Hematopoietic multipotent progenitor cell treated with erythropoietin and hydrocortisone succinate and interleukin-3 and kit ligand, for 6 days (in vitro differentiated cells): ENCODE measurements at places on chromosomes 2 and 18.

- no peak for DNase-seq
These were observed 47.2 kb downstream of the EML6 start for GRCh38 chr2:54770676-54771075.

DNA sequence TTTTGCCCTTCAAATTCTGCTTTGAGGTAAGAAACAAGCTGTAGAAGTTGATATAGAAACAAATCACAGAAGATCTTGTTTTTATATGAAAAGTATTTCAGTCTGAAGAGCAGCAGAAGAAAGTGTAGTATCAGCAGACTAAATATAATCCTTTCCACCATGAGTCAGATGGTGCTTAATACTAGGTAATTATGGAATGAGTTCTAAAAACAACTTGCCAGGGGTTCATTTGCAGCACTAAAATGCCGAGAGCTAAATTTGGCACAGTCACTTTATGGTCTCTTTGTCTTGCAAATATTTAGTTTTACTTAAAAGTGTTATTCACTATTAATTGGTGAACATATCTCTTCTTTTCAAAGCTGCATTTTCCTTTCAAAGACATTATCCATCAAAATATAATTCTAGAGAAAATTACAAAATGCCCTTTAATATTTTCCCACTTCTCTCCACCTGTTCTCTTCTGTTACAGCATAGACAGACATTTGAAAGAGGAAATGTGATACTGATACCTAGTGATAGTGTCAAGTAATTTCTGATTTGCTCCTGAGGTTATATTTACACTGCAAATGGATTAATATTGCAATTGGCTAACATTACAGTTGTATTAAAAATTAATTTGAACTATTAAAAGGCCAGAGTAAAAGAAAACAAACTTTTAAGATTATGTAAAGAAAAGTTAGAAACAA lies 5.3 kb downstream of the MYL1 start:
- DNase-seq, result no peak

DNA sequence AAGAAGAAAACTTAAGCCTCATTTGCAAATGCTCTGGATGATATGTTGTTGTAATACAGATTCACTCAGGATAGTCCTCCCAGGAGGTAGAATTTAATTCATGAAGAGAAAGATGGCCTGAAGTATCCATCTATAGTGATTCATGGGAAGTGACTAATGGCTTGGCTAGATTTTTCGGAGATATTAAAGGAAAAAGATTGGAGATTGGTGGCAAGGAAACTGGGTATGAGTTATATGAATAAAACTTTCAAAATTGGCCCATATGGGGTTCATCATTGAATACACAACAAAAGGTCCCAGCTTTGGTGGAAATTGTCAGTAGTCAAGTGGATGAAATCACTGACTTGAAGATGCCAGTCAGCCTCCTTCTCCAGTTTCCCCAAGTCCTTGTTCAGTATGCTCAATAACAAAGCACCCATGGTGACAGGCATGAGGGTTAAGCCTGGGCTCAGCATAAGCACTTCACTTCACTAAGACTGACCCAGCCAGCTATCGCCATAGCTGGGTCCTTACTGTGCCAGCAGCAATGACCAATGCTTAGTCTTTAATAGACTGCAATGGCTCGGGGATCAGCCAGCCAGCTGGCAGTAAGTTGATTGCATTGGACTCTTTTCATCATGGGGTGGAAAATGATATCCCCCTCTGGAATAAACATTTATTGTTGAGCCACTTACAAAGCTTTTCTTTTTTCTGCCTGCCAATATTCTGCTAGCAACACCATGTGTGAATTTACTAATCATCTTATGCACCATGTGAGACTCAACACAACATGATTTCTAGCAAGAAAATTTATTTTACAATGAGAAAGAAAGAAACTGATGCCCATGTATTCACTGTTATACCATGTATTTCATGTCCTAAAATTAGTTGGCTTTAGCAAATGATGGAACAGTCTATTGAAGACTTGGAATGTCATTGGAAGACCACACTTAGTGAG lies 176.6 kb upstream of the TACR1 start:
- DNase-seq, result no peak

DNA sequence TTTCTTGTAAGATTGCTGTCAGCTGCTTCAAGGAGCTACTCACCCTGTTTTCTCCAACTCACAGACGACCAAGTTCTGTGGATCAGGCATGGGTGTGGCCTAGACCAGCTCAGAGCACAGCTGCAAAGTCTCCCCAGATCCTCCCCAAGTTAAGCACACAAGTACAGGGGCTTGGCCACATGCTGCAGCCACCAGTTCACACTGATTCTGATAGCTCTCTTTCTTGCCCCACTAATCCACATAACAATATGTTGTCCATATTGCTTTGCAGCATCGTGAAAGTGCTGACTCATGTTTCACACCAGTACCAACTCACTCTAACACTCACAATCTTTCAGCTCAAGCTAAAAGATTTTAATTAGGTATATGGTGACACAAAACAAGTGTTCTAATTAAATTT lies 437.0 kb downstream of the PARD3B start:
- DNase-seq, result peak; percentile 64

GRCh38 chr2:205883965-205884364 lies 201.7 kb downstream of the NRP2 start:
- no peak for DNase-seq

- DNase-seq, result peak; percentile 47
These were observed 632 bp downstream of the AFTPH start for GRCh38 chr2:64524604-64525316.

DNA sequence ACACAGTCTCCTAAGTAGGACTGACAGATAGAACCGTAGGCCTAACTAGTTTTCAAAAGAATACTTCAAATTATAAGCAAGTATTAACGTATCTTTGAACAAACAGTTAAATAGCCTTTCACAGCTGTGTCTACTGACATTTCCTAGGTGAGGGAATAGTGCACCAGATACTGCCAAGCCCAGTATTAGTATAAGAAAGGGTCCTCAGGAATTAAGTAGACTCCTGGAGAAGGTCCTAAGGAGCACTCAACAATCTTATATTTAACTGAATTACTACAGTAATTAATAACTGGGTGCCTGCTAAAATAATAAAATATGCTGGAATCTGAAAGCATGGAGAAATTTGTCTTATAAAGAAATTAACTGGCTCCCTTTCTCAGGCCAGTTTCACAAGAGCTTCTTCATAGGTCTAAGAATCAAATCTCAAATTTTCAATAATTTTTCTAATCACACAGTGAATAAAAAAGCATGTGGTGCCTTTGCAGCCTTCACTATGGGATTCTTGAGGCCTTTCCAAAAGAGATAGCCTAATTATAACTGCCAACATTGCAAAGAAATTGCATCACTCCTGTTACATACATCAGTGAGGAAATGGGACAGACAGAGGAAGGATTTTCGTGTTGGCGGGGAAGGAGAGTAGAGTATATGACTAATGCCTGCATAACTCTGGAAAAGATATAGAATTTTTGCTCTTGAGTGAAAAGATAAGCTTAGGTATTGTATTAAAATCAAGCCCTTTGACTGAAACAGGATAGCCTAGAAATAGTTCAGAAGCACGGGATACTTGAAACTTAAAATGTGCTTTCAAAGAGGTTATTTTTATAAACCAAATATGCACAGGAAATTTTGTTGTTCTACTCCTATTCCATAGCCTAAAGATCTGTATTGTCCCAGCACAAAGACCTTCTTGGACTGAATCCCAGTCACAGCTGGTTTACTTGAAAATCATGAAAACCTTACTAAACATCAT lies 228.6 kb upstream of the STK17B start:
- DNase-seq, result no peak

DNA sequence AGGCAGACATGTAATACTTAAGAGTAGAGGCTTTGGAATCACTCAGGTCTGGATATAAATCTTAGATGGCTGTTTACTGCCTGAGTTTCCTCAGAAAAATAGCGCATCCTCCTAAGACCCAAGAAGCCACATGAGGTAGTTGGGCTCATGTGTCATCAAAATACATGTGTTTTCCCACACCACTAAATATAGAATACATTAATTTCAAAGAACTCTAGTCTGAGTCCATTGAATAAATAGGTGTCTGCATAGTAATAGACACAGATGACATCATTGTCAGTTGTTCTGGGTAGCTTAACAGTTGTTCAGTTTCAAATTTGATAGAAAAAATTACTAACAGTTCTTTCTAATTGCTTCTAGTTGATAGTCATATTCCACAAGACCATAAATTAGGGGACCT lies 9.6 kb downstream of the PPP1R1C start:
- DNase-seq, result no peak

DNA sequence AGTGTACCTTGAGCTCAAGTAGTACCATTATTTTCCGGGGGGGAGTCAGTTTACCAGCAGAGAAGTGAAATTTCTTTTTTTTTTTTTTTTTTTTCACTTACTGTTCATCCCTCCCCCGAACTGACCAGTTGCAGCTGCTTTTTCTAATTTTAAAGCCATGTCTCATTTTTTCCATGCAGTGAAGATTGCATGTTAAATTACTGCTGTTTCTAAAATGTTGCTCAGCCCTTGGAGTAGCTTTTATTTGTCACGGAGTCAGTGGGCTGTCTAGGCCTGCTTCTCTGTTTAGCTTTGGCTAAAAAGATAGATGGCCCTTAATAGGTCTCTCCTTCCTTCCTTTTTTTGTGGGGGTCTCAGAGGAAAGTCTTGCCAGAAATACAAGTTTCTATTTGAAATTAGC lies 70.2 kb downstream of the NGEF start:
- DNase-seq, result no peak

DNA sequence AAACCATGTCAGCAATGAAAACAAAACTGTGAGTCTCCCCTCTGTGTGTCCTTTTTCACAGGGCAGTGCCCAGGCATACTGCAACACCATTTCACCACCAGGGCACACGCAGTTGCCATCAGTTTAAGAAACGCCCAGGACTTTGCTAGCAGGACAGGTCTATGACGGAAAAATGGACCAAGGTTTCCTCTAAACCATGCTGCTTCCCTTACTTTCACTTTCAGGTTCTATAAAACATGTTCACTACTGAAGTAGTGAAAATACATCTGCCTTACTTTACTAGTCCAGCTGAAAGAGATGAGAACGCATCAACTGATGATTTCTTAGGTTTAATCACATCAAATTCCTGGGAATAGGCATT lies 110.5 kb downstream of the TCF4 start:
- DNase-seq, result peak; percentile 75

GRCh38 chr2:20091305-20091991 lies 40.0 kb upstream of the LAPTM4A start:
- DNase-seq, result no peak

GRCh38 chr2:96526101-96526591 lies 10.4 kb upstream of the ARID5A start:
- no peak for DNase-seq

GRCh38 chr2:98346311-98347236 lies at the start of gene CNGA3:
Gene CNGA3, plus strand, starts transcription at chr2:98346456. Its CDS starts 23,520 bp downstream, at chr2:98369976.
- peak; percentile 35 for DNase-seq

DNA sequence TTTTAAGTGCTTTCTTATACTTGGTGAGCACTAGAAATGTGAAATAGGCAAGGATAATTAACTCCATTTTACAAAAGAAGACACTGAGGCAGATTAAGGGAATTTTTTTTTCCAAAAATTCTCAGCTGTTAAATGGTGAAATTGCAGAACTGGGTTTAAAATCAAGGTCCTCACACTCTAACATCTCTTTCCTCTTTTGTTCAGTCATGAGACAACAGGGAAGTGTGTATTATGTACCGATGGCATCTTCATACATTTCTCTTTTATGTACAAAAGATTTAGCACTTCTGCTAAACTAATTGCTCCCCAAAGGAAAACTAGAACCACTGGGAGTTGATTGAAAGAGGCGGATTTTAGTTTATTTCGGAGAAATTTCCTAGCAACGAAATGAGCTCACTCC lies 203.0 kb downstream of the SETBP1 start:
- no peak for DNase-seq

DNA sequence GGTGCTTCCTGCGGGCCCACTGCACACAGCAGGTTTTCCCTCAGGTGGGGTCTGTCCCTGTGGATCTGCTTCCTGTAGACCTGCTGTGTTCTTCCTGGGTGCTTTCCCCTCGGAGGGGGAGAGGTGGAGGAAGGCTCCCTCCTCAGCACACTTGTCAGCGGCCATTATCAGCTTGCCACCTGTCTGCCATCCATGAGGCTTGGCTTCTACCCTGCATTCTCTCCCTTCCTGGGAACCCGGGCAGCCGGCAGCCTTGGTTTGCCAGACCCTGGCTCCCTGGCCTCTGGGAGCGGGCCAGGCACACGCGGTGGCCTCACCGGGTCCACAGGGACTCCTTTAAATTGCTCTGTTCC lies 58.5 kb downstream of the INPP5D start:
- DNase-seq, result no peak

- no peak for DNase-seq
These were observed 82.8 kb downstream of the TEX51 start for GRCh38 chr2:126981476-126981875.

DNA sequence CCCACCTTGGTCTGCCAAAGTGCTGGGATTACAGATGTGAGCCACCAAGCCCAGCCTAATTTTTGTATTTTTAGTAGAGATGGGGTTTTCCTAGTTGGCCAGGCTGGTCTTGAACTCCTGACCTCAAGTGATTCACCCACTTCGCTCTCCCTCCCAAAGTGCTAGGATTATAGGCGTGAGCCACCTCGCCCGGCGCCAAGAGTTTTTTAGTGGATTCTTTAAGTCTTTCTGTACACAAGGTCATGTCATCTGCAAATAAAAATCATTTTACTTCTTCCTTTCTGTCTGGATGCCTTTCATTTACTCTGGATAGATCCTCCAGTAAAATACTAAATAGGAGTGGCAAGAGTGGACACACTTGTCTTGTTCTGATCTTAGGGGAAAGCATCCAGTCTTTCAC lies 61.7 kb downstream of the KCMF1 start:
- no peak for DNase-seq

DNA sequence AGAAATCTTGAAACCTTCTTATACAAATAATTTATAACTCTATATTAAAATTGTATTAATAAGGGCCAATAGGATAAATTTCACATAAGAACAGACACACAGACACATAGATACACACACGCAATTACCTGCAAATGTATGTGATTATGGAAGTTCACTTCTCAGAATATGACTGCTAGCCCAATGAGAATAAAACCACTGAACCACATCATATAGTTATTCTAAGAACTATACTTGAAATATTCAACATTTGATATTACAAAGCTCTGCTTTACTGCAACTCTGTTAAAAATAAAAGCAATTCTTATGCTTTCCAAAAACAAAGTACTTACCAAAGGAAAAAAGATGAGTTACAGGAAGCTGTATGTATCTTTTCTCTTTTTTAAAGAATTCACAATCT lies 51.1 kb downstream of the PGAP1 start:
- DNase-seq, result no peak

DNA sequence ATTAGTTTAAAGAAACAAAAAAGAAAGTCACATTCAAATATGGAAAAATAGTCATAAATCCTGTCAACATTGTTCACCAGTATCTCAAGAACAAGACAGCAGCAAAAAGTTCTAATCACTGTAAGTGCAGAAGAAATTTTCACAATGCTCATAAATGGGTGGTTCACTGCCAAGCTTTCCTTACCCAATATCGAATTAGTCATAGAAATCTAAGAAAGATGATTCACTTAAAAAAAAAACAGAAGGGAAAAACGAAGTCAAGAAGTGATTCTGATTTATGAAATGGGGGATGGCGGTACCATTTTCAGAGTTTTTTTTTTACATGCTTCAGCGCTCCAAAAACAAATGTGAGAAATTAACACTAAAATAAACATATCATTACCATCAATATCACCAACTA lies 156.7 kb downstream of the EXOC6B start:
- no peak for DNase-seq

- no peak for DNase-seq
These were observed 491.8 kb downstream of the XIRP2 start for GRCh38 chr2:167380094-167380493.
